ENCODE measurements at places on chromosomes 3 and 15. TPM values are rescaled to one million over a fixed set of nuclear protein-coding genes. Genes with fewer than 3 reads are reported as not detected.

Gene CX3CR1
- 0.43 TPM for total RNA-seq

Gene WDR49
- total RNA-seq, result not detected

Gene ITIH3
- total RNA-seq, result 779 TPM

Gene SLITRK3
- 0.18 TPM for total RNA-seq

Gene CEP63
- total RNA-seq, result 9.6 TPM

Gene BAHD1
- total RNA-seq, result 12.8 TPM

All from left lobe of liver (tissue), 2 donors.